ENCODE measurements at places on chromosomes 6 and 20.

DNA sequence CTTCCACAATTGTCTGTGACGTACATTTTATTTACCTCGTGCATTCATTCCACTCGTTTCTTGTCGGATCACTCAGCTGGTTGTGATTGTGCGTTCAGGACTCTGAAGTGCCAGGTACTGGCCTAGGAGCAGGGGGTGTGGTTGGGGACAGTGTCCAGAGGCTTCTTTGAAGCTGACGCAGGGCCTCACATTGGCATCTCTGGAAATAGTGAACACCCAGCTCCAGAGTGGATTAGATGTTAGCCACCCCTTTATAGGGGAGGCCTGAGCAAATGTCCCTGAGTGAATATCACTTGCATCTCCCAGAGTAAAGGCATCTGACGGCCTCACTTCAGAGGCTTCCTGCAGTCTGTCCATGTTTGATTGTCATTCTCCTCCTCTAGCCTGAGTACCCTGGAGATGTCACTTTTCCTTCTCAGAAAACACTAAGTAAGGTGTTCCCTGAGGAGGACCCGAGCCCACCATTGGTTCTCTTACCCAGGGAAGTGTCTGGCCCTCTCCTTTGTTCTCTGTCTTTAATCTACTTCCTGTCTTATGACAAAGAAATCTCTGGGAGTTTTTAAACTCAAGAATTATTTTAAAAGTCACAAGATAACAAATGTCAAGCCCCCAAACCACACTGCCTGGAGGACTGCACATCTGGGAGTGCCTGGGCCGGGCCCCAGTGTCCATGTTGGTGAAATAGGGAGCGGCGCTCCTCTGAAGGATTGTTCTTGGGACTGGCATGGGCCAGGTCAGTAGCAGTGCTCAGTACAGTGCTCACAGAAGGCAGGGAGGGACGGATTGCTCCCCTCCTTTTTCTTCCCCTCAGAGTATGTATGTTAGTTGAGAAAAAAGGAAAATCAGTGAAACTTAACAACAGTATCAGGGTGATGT, 10.8 kb downstream of the STX16 start:
- H3K36me3 ChIP-seq = peaks cover 23% of the 10 kb centered on the region
- no peak overlapping the region for H3K4me3 ChIP-seq
- no peaks in the 10 kb centered on the region for H3K4me1 ChIP-seq
- H3K27me3 ChIP-seq = no peaks in the 10 kb centered on the region
- no peak overlapping the region for H3K27ac ChIP-seq

- H3K27me3 ChIP-seq = no peaks in the 10 kb centered on the region
- no peaks in the 10 kb centered on the region for H3K4me1 ChIP-seq
- DNase-seq = no peak
- H3K27ac ChIP-seq = no peak overlapping the region
- H3K4me3 ChIP-seq = no peak overlapping the region
Measured at GRCh38 chr6:15411766-15412165, 165.9 kb downstream of the JARID2 start.

DNA sequence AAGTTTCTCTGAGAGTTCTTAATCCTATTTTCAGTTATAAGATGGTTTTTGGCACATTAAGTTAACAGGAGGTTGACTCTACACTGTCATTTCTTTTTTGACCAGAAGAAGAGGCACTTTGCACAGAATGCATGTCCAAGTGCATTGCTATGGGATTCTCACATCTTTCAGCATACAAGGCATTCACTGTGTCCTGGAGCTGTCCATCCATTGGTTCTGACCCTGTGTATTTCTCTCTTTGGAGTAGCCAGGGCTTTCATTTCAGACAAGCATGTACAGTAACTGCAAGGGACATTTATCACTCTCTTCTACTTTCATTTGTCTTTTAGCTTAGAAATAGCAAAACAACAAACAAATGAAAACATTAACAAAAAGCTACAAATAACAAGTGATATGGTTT, 275.1 kb upstream of the IMPG1 start:
- H3K27ac ChIP-seq = no peak overlapping the region
- no peak overlapping the region for H3K4me3 ChIP-seq
- DNase-seq = no peak
- no peaks in the 10 kb centered on the region for H3K36me3 ChIP-seq

DNA sequence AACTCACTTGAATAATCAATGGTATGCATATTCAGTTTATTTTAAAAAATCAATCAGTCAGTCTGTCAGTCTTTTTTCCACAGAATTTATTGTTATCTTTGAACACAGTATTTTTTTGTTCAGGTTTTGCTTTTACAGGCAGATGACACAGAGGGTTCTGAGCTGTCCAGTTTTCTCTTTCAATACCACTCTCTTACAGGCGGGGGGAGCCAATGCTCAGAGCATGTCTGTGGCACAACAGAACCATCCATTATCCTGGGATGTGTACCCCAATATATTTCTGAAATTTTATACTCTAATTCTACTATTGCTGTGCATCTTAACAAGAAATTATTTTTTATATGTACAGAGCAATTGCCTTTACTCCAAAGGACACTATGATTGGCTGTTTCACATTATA, 21.2 kb downstream of the ROS1 start:
- no peaks in the 10 kb centered on the region for H3K36me3 ChIP-seq
- H3K4me3 ChIP-seq = no peak overlapping the region
- DNase-seq = no peak
- H3K27me3 ChIP-seq = no peaks in the 10 kb centered on the region

- no peak overlapping the region for H3K4me3 ChIP-seq
- DNase-seq = no peak
- no peak overlapping the region for H3K27ac ChIP-seq
- no peaks in the 10 kb centered on the region for H3K27me3 ChIP-seq
- H3K36me3 ChIP-seq = no peaks in the 10 kb centered on the region
Measured at GRCh38 chr6:16689788-16690607, 71.3 kb downstream of the ATXN1 start.

DNA sequence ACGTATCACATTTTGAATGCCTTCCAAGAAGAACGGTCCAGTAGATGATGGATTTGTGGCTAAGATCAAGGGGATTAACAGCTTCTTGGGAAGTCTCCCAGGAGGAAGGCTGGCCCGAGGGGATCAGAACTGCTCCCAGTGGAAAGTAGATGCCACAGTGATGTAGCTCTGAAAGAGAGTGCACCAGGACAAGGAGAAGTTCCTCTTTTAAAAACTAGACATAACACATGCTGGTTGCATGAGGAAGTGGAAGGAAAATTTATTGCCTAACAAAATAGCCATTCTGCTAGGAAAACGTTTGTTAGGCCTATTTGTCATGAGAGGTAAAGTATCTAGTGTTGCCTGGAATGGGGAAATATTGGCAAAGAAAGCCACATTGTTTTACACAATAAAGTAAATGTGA, 87.8 kb downstream of the CDH26 start:
- no peaks in the 10 kb centered on the region for H3K4me1 ChIP-seq
- no peaks in the 10 kb centered on the region for H3K36me3 ChIP-seq
- no peak overlapping the region for H3K4me3 ChIP-seq
- no peaks in the 10 kb centered on the region for H3K27me3 ChIP-seq

- H3K27ac ChIP-seq = no peak overlapping the region
- H3K4me1 ChIP-seq = no peaks in the 10 kb centered on the region
- no peaks in the 10 kb centered on the region for H3K27me3 ChIP-seq
- H3K4me3 ChIP-seq = no peak overlapping the region
Measured at GRCh38 chr6:135310291-135310690, 129.2 kb downstream of the MYB start.

- no peak overlapping the region for H3K4me3 ChIP-seq
- no peak overlapping the region for H3K27ac ChIP-seq
- H3K4me1 ChIP-seq = peaks cover 2% of the 10 kb centered on the region
- H3K27me3 ChIP-seq = no peaks in the 10 kb centered on the region
- H3K36me3 ChIP-seq = peaks cover 96% of the 10 kb centered on the region
Measured at GRCh38 chr6:37289931-37290330, 32.0 kb upstream of the TMEM217 start.

DNA sequence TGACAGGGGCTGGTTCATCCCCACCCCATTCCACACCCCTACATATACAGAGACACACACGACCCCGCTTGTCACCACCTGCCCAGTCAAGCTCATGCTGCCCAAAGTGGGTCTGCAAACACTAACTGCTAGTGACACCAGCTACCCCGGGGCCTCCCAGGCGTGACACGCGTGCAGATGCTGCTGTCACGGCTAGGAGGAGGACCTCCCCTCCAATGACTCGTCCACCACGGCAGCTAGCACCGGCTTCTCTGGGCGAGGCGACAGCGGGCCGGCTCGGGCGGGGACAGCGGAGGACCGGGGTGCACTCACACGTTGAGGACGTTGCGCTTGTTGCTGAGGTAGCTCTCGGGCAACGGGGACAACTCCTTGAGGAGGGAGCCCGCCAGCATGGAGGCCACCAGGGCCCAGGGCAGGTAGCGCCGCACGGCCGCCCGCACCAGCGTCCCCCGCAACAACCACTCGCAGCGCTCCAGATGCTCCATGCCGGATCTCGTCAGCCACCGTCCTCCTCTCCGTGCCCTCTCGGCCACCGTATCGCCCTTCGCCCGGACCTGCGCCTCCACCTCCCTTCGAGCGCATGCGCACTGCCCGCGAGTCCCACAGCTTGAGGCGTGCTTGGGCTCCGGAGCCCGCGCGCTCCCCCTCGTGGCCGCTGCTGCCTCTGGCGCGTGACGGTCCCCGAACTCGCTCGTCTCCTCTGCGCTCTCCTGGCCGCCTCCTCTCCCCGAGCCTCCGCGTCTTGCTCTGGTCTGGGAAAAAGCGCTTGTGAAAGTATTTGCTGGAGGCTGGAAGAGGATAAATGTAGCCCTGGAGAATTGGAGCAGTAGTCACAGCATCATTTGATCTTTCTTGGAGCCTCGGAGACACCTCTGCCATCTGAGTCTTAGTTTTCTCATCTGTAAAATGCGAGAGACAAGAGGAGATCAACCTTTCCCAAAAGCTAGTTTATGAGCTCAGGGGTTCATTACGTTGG, at the start of gene FITM2:
Gene FITM2, minus strand, starts transcription at position 539 of the 976 bp plus-strand sequence. Its CDS starts 54 bp downstream, at position 485.
- H3K4me1 ChIP-seq = peaks cover 23% of the 10 kb centered on the region
- peak within 1 kb of the TSS; percentile 70 for H3K27ac ChIP-seq
- no peaks in the 10 kb centered on the region for H3K27me3 ChIP-seq
- peak within 1 kb of the TSS; percentile 78 for H3K4me3 ChIP-seq
- H3K36me3 ChIP-seq = peaks cover 6% of the 10 kb centered on the region

DNA sequence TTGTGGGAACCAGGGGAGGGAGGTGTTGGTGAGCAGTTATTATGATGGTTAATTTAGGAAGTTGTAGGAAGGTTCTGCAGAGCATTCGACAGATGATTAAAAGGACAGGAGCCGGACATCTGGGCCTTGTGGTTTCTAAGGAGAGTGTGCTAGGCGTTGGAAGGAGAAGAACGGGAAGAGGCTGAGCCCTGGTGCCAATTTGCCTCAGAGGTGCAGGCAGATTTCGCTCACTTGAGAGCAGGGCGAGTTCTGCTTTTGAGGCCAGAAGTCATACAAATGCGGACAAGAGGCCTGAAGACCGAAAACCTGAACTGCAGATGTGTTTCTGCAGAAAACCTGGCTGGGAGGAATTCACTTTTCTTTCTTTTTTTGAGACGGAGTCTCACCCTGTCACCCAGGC, 30.5 kb upstream of the RPS6KA2 start:
- no peak overlapping the region for H3K4me3 ChIP-seq
- no peak overlapping the region for H3K27ac ChIP-seq
- no peaks in the 10 kb centered on the region for H3K36me3 ChIP-seq
- H3K4me1 ChIP-seq = no peaks in the 10 kb centered on the region
- peaks cover 20% of the 10 kb centered on the region for H3K27me3 ChIP-seq
- no peak for DNase-seq

DNA sequence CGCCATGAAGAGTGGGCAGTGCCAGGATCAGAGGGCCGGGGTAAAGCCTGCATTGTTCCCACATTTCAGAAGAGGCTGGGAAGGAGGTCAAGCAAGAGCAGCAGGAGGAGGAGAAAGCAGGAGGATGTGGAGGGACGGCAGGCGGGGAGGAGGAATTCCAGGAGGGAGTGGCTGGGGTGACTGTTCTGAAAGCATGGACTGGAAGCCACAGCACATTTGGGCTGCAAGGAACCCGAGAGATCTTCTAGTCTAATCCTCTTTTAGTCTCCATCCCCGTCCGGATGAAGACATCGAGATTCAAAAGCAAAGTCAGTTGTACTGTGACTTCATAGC, 76.9 kb downstream of the FAM50B start:
- DNase-seq = no peak
- H3K4me3 ChIP-seq = no peak overlapping the region
- H3K36me3 ChIP-seq = no peaks in the 10 kb centered on the region
- no peak overlapping the region for H3K27ac ChIP-seq
- H3K27me3 ChIP-seq = no peaks in the 10 kb centered on the region
- H3K4me1 ChIP-seq = no peaks in the 10 kb centered on the region

DNA sequence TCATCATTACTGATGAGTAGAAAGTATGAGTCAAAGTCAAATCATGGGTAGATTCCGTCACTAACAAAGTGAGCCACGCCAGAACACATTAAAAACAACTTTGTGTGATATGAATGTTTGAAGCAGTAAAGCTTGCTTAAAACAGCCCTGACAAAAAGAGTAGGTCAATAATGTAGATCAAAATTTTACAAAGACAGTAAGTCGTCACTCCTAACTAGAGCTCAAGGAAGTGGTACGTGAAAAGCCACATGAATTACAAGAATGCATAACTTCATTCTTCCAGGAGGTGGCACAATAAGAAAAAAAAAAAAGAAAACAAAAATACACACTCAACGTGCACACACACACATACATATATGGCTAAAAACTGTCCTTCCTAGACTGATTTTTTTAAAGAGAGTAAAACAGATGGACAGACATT, 69.9 kb downstream of the HACE1 start:
- peaks cover 18% of the 10 kb centered on the region for H3K36me3 ChIP-seq
- H3K27me3 ChIP-seq = no peaks in the 10 kb centered on the region
- no peak overlapping the region for H3K27ac ChIP-seq
- no peak overlapping the region for H3K4me3 ChIP-seq
- peaks cover 23% of the 10 kb centered on the region for H3K4me1 ChIP-seq
- DNase-seq = no peak

DNA sequence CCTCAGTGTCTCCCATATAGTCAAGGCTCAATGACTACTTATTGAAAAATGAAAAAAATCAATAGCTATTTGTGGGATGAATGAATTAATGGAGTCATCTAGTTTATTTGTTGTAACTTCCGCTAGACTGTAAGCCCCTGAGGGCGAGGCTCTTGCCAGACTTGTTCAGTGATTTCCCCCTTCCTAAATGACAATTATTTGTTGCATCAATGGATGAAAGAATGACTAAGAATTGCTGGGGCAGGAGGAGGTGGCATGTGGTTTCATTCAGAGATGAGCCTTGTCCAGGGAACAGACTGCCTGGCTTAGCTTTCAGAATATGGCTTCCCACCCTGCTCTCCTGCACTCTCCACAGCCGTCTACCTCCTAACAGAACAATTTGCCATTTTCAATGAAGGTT, 1.1 kb upstream of the PRELID3B start:
- H3K4me3 ChIP-seq = no peak overlapping the region
- no peaks in the 10 kb centered on the region for H3K27me3 ChIP-seq
- no peak overlapping the region for H3K27ac ChIP-seq
- no peaks in the 10 kb centered on the region for H3K36me3 ChIP-seq

DNA sequence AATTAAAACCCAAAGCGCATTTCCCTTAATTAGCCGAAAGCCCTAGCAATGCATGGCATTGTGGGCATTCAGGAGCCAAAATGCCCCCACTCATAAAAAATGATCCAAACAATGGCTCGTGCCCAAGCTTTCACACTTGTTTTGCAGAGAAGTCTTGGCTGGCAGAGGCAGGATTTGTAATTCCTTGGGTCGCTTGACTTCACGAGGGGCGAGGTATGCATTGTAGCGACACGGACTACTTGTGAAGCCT, 613 bp upstream of the SASH1 start:
- H3K27ac ChIP-seq = peak overlapping the region; percentile 91
- no peak for DNase-seq
- H3K27me3 ChIP-seq = no peaks in the 10 kb centered on the region

GRCh38 chr20:23086056-23086566, at the start of gene CD93:
Gene CD93 (minus strand): TSS chr20:23086324. CDS start chr20:23086192, 132 bp downstream.
- H3K36me3 ChIP-seq = no peaks in the 10 kb centered on the region
- H3K27ac ChIP-seq = peak within 1 kb of the TSS; percentile 89
- H3K4me3 ChIP-seq = peak within 1 kb of the TSS; percentile 39
- peak; percentile 83 for DNase-seq
